ENCODE measurements at places on chromosomes 6 and 20.
A peak's percentile ranks its signal among the peaks of the same experiment; 100 is the strongest.

DNA sequence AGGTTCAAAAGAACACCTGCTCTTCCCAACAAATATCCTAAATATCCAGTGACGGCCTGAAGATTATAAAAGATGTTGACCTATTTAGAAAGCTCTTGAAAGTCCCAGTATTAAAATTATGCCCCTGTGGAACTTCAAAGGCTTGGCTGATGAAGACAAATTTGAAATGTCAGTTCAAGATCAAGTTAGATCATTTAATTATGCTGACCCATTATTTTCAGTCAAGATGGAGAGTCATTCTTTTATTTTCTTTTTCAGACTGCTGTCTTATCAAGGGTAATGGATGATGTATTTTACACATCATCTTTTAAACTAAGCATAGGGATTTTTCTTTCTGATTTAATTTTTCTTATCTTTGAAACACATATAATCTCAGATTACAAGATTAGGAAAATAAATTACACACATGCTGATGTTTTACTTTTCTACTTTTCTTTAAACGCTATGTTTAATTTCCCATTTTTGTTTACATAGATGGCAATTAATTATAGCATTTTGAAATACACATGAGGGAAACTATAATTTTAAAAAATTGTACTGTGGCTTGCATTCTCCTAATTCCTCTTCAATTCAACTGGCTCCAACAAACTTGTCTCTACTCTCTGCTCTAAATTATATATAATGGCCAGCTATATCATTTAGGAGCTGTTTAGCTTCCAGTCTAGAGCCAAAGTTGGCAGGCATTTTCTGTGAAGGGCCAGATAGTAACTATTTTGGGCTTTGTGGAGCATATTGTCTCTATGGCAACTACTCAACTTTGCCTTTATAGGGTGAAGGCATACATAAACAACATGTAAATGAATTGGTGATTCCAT lies 123.7 kb downstream of the RCAN2 start:
- no peak for DNase-seq

- DNase-seq: peak; percentile 14
These were observed at the start of gene DCBLD1 for GRCh38 chr6:117482240-117483003. Gene DCBLD1 (plus strand): TSS chr6:117482674. CDS start chr6:117482782, 108 bp downstream.

DNA sequence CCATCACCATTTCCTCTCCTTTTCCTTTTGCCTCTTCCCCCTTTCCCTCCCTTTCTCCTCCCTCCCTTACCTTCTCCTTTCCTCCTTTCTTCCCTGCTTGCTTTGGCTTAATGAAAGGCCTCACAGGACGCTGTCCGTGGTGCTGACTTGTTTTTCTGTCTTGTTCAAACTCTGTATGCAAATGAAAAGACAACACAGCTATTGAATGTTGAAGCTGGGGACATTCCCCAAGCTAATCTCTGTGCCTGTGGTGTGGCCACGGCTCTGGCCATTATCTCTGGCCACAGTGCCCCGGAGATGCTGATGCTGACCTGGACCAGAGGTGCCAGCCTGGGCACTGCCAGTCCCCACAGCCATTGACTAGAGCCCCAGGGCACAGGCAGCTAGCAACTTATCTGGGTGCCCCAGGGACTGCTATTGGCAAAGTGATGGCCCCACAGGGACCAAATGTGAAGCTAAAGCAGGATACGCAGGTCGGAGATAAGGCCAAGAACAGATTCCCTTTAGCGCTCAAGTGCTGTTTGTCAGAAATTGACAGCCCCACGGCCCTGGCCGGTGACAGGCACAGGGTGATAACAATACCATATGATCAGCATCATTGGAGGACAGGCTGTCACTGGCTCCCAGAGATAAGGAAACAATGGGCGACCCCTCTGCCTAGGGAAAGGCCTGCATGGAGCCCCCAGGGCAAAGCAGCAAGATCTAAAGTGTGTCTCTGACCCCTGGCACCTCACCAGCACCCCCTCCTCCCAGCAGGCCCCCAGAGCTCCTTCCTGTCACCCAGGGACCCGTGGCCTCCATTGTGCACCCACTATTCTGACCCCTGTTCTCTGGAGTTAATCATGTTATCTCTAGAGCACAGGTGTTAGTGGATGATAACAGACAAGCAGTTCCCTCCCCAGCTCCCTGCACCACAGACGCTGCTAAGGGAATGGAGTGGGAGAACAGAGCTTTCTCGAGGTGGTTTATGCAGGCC lies 31.6 kb upstream of the SLC32A1 start:
- peak; percentile 19 for DNase-seq

- DNase-seq: no peak
These were observed 423.7 kb upstream of the MARCKS start for GRCh38 chr6:113433335-113433991.

DNA sequence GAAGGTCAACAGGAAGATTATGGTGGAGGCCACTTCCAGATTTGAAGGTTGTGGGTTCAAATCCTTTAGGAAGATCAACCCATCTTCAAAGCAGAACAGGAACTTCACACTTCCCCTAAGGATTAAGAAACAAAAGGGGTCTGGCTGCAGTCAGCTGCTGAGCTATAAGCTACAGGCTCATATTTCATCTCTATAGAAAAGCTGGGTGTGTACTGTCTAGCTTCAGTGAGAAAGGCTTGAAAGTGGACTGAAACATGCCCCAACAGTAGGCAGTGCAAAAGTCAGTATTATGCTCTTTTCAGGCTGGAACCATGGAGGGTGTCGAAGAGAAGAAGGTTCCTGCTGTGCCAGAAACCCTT lies 60.1 kb upstream of the SPDEF start:
- DNase-seq: no peak

GRCh38 chr20:37479925-37480691 lies 40.9 kb upstream of the NNAT start:
- DNase-seq: no peak

DNA sequence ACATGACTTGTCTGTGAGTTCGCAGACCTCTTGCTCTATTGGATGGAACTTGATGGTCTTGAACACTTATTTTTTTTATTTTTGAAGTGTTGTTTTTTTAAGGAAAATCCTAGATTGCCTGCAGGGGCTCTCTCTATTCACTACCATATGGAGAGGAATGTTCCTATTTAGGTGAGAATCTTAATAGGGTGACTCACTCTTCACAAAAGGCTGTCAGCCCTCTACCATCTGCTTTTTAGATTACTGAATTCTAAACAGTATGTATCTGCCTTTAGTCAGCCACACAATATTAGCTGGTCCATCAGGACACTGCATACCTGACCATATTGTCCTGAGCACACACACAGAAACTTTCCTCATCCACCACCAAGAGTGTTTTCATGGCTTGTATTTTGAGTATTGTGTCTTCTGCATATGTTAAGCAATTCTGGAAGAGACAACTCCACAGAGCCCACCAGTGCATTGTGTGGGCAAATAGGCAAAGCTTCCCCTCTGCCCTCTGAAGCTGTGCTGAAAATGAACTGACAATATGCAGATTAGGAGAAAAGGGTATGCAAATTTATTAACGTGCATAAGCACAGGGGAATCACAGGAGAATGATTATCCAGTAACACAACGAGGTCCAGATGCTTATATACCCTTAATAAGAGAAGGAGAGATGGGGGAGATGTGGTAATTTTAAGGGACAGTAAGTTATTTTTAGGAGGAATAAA lies 6.6 kb upstream of the BTBD9 start:
- no peak for DNase-seq

GRCh38 chr6:76702187-76702586 lies 629.7 kb upstream of the IMPG1 start:
- no peak for DNase-seq

DNA sequence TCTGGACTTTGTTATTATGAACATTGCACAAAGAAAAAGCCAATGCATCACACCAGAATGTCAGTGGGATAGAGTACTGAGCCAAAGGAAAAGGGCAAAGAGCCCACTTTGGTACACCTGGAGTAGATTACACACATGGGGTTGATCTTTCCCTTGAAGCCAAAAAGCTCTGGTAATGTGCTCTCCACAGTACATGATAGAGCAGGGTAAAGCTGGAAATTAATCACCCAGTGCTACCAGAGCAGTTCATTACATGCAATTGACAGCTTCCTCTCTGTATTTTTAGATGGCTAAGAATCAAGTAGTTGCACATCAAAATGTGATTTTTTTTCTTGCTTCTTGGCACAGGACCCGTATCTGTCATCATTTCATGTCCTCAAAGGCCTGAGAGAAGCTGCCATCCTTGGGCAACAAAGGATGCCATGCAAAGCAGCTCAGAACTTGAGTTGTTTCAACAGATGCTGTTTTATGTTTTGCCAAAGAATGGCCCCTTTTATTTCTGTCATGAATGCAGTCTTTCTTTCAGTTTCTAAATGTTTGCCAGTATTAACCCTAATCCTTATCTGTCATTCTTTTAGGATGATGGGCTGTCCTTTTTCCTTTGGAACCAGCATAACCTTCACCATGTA lies 88.1 kb downstream of the HDGFL1 start:
- no peak for DNase-seq

DNA sequence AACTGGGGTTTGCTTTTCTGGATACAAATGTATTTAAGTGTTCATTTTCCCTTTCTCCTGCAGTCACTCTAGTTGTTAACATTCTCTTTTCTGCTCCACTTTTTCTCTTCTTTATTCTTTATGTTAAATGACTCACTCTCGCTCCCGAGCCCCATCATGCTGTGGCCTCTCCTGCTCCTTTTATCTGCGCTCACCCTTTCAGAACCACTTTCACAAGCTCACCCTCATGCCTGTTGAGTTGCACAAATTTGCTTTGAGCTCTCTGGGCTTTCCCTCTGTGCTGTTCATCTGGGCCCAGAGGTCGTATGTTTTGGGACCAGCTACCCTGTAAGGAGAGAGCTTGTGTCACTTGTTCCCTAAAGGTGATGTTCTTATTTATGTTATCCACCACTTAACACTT lies 98.1 kb upstream of the ASCC3 start:
- DNase-seq: no peak

- DNase-seq: no peak
These were observed 698 bp upstream of the LRP11 start for GRCh38 chr6:149864578-149865535.

DNA sequence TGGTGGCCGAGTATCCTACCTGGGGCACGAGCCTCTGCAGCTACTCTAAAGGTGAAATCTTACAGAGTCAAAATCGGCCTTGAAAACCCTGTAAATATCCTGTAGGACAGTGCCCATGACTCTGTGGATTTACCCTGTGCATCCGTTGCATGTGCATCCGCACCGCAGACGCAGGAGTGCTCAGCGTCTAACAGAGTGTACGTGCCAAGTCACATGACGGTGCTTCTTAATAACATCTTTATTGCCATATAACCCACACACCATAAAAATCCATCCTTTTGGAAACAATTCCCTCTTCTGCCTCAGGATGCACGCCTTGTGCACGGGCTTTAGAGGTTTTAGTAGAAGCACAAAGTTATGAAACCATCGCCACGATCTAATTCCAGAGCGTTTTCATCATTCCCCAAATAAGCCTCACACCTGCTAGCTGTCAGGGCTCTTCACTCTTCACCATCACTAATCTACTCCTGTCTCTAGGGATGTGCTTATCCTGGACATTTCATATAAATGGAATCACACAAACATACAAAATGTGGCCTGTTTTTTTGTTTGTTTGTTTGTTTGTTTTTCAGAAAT lies 384.5 kb upstream of the SULF2 start:
- no peak for DNase-seq

DNA sequence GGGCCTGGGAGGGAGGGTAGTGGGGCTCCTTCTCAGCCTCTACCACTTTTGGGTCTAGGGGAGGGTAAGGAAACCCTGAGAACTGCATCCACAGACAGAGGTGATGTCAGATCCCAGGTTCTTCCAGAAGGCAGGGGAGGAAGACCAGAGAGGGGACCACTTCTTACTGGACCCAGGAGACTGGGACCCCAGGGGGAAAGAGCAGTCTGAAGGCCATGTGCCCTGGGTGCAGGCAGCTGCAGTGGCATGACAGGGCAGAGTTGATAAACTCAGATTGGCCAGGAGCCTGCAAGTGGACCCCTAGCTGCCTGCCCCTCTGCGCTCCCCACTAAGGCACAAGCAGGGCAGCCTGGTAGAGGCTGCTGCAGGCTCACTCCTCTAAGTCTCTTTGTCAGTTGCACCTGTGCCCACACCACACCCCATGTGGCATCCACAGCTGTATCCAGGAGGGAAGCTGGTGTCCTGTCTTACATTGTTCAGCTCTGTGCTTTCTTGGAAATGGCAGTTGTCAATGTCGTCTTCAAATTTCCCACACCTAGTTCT lies 2.7 kb downstream of the CST9L start:
- DNase-seq: no peak

Data from stimulated activated CD8-positive, alpha-beta memory T cell treated with anti-CD3 and anti-CD28 coated beads, Interleukin-2, amount 100 ng/mL, for 1 hour (primary cell).